ENCODE measurements at places on chromosomes 6 and 20.

- peak; percentile 59 for DNase-seq
Measured at GRCh38 chr6:42451333-42452170, at the start of gene TRERF1. TSS of gene TRERF1 (minus strand) at chr6:42451926. CDS start at chr6:42269590, 182,336 bp downstream.

- DNase-seq = no peak
Measured at GRCh38 chr6:25446830-25447569, 167.8 kb downstream of the CARMIL1 start.

- no peak for DNase-seq
Measured at GRCh38 chr6:66558189-66558588, 851.2 kb upstream of the EYS start.

DNA sequence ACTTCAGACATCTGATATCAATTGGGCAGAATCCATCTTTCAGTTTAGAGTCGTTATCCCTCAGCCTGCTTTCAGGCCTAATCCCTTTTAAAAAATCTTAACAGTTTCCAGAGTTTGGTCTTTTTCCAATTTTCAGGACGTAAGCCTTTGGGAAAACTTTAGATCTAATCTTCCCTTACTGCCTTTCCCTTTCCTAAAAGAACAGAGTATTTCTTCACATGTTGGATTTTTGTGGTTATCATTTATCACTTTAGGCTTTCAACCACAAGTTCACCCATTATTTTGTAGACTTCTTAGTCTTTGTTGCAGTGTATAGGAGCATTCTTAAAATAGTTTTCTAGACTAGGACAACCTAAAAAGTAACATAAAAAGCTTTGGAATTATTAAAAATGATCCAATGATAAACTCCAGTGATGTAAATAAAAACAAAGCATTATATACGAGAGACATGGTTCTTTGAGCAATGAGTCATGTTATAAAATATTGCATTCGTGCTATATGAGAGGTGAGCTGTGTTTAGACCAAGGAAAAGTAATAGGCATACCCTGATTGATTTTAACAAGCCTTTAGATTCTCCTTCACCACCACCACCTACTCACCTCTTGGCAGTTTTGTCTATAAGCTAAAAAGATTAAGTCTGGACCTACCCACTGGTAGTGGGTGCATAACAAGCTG, 90.4 kb upstream of the MCHR2 start:
- no peak for DNase-seq

DNA sequence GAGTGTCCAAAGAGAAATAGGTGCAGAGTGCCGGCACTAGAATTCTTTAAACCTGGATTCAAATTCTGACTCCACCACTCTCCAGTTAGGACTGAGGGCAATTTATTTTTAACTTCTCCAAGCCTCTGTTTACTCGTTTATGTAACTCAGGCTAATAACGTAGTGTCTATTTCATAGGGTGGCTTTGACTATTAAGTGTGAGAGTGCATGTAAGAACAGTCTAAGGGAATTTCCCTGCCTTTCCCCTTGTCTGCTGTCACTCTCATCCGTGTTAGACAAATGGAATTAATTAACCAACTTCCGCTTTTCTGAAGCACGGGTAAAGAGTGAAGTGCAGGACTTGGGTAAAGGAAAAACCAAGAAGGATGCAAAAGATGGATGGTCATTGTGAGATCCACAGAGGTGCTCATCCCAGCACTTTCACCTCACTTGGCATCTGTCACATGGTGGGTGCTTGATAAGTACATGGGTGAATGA, 4.1 kb upstream of the ZKSCAN8 start:
- DNase-seq = no peak

GRCh38 chr6:1757131-1757530, 147.4 kb downstream of the FOXC1 start:
- DNase-seq = no peak

DNA sequence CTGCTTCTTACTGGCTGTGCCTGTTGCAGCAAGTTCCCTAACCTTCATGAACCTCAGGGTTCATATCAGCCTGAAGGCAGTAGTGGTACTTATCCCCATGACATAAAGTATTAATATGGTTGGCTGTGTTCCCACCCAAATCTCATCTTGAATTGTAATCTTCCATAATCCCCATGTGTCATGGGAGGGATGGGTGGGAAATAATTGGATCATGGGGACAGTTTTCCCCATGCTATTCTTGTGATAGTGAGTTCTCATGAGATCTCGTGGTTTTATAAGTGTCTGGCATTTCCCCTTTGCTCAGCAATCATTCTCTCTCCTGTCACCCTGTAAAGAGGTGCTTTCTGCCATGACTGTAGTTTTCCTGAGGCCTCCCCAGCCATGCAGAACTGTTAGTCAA, 61.8 kb downstream of the FAM229B start:
- no peak for DNase-seq

DNA sequence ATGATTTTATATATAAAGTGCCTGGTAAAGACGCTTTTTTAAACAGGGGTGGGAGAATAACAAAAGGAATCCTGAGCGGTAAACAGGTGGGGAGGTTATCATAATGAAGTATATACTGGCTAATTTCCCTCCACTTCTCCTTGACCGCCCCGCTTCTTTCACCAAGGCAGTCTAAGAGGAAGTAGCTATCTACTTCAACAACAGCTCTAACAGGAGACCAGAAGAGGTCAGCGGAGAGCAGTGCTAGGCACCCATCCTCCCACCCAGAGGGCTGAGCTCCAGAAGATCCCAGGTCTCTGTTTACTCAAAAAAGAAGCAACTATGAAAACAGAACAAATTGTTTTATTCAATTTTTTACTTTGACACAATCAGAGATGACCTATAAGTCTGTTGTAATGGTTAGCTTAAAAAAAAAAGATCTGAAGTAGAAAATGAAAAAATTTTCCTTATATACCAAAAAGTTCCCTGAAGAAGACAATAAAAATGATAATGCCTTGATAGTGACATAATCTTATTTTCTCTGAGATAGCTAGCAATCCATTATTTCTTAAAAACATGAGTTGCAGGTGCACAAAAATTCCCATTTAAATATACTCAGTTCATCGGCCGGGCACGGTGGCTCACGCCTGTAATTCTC, 141.1 kb downstream of the PDSS2 start:
- DNase-seq = peak; percentile 27

All from right renal cortex interstitium (tissue), 3 donors.